Activated CD8-positive, alpha-beta T cell treated with anti-CD3 and anti-CD28 coated beads for 36 hours (primary cell): ENCODE measurements at places on chromosomes 3 and 15.

DNA sequence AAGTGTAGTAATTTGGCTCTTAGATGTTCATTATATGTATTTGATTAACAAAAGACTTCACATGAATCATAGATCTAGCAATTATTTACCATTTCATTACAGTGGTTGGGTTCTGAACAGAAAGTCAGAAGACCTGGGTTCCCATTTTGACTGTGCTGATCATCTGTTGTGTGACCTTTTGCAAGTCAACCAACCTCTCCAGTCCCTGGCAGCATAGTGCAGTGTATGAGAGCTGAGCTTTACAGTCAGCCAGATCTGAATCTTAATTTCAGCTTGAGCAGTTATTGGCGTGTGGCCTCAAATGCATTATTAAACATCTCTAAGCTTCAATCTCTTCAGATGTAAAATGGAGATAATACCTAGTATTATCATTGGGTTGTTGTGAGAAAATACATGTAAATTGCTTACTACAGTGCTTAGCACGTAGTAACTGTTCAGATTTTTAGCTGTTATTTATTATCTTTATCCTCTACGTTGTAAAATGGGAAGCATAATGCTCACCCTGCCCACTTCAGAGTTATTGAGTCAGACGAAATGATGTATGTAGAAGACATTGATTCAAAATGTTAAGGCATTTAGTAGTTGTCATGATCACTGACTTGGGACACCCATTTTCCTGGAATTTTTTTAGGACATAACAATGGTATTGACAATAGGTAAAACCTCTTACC is 104.0 kb downstream of the KLHL25 start:
- DNase-seq = peak; percentile 82

DNA sequence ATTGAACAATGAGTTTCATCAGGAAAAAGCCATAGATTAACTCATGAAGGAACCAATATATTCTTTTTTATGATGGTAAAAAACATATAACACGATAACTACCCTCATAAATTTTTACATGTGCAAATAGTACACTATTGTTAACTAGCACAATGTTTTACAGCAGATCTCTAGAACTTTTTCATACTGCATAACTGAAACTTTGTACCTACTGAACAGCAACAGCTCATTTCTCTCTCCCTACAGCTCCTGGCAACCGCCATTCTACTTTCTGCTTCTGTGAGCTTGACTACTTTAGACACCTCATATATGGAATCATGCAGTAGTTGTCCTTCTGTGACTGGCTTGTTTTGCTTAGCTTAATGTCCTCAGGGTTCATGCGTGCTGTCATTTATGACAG is 235.4 kb downstream of the NFKBIZ start:
- no peak for DNase-seq

GRCh38 chr15:36885771-36886170 is 214.6 kb downstream of the MEIS2 start:
- no peak for DNase-seq

- DNase-seq = peak; percentile 9
Measured at GRCh38 chr3:17979252-17979651, 236.8 kb upstream of the TBC1D5 start.

DNA sequence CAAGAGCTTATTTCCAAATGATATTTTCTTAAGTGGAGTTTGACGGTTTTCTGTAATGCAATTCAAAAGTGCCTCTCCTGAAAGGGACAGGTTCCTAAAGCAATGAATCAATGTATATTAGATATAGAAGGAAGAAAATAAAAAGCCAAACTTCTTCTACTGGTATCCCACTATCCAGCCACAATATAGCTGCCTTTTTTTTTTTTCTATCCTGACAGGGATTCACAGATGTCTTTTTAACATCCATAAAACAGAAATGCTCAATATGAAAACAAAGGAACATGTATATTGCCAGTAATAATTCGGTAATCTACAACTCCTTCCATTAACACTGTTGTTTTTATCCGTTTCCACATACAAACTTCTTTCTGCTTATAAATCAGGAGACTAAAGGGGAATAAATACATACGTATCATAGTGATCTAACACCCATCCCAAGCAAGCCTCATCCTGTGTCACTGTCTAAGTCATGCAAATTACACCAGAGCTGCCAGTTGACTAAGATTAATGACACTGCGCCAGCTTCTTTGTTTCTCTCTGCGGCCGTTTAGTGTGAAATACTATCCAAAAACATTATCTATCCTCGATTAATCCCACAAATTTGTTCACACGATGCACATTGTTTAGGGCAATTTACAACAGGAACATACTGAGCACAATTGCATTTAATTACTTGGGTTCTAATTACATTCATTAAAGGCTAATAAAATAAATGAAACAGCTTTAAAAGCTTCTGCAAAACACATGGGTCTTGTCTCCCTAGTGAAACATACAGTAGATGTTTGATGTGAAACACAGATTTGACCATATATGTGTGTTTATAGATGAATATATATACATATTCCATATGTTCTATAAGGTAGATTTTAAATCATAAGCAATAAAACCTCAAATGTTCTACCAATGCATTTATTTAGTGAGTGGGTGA is 51.9 kb upstream of the CDIN1 start:
- DNase-seq = no peak

DNA sequence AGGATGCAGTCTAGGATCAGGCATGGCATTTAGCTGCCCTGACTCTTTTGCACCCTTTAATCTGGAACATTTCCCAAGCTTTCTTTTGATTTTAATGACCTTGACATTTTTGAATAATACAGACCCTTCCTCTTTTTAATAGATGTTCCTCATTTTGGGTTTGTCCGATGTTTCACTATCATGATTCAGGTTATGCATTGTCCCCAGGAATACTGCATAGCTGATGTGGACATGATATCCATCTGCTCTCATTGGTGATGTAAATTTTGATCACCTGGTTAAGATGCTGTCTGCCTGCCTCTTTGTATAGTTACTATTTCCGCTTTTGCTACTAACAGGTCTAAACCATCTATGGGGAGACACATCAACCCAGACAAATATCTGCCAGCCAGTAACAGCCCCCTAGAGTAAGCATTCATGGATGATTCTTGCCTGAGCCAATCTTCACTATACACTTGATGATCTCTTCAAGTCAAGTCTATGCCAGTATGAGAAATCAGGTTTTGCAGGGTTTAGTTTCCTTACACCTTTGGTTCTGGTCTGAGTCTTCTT is 50.6 kb upstream of the ULK4 start:
- peak; percentile 11 for DNase-seq

DNA sequence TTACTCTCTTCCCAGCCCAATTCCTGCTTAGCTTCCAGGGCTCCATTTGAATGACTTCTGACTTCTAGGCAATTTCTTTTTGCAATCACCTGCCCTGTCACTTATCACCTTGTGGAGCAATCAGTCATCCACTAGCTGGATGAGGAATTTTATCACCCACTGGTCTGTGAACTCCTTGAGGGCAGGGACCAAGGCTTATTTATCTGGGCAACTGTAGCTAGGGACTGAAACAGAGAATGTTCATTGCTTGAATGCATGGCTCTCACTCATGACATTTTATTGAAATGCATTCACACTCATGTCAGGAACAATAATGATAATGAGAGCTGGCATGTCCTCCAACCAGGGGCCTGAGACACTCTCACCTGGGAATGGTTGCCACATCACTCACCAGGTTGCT is 15.5 kb downstream of the TNFAIP8L3 start:
- no peak for DNase-seq

GRCh38 chr3:58490860-58491501 is 915 bp upstream of the KCTD6 start:
- no peak for DNase-seq

- no peak for DNase-seq
Measured at GRCh38 chr3:51816723-51817122, 37.7 kb upstream of the IQCF6 start.

- no peak for DNase-seq
Measured at GRCh38 chr3:191774485-191774884, 313.5 kb downstream of the PYDC2 start.

GRCh38 chr15:101559952-101560351 is 70.4 kb upstream of the PCSK6 start:
- no peak for DNase-seq

- DNase-seq = no peak
Measured at GRCh38 chr15:75022783-75023180, 608 bp upstream of the PPCDC start.

DNA sequence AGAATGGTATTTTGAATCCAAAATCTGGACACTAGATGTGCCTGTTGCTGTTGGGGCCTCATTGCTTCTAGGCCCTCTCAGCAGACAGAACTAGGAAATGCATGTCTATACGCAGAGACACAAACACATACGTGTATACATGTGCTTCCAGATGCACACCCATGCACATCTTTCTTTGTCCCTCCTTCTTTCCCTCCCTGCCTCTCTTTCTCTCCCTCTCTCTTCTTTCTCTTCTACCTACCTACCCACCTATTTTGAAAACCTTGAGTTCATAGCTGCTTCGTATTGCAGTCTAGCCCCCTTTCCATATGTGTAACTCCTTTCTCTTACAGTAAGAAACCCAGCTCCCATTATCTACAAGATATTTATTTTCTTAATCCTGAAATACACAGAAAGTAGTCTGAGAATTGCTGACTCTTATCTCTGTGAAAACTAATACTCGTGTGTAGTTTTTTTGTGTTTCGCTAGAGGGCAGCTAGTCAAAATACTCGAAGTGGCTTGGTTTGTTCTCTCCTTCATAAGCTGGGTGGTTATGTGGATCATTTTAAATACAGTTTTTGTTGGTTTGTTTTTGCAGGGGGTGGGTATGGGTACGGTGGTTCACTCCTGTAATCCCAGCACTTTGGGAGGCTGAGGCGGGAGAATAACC is 18.5 kb downstream of the RPL32 start:
- no peak for DNase-seq

DNA sequence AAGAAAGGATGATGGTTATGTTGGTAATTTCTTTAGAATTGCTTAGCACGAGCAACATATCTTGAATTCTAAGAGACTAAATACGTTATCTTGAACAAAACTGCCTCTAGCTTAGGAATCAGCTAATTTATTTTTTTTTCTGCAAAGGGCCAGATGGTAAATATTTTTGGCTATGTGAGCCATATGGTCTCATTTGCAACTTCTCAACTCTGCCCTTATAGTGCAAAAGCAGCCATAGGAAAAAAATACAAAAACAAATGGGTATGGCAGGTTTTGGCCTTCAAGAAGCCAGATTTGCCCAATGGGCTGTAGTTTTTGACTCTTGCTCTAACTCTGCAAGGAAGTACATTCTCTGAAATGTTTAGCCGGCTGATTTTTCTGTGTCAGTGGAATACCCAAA is 11.9 kb downstream of the OXSM start:
- no peak for DNase-seq

GRCh38 chr15:101018450-101018849 is 99.3 kb downstream of the LRRK1 start:
- no peak for DNase-seq

GRCh38 chr3:58462829-58463180 is 29.1 kb upstream of the KCTD6 start:
- DNase-seq = no peak

DNA sequence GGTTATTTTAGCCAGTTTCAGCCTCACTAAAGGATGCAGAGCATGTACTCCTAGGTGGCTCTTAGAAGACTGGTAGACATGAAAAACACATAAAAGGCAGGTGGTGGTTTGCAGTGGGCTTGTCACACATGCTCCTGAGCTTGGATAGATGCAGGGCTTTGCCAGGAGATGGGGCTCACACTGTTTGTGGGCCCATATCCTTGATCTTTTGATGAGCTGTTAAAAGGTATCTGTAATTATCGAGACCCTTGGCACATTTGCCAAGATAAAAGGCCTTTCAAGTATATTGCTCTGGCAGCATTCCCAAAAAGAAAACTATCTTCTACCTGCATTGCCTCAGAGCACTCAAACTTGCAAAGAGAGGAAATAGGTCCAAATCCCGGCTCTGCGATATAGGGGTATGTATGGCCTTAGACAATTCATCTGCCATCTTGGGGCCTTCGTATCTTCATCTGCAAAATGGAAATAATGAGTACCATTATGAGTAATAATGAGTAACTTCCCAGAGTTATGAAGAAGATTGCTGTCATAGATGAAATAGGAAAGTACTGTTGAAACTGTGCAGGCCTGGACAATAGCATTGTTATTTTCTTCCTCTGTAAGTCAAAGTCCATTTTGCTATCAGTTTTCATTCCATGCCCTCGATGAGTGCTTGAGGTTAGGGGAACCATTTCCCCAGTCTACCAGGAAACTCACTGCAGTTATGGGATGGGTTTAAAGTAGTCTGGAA is 172.7 kb downstream of the SYNPR start:
- no peak for DNase-seq

DNA sequence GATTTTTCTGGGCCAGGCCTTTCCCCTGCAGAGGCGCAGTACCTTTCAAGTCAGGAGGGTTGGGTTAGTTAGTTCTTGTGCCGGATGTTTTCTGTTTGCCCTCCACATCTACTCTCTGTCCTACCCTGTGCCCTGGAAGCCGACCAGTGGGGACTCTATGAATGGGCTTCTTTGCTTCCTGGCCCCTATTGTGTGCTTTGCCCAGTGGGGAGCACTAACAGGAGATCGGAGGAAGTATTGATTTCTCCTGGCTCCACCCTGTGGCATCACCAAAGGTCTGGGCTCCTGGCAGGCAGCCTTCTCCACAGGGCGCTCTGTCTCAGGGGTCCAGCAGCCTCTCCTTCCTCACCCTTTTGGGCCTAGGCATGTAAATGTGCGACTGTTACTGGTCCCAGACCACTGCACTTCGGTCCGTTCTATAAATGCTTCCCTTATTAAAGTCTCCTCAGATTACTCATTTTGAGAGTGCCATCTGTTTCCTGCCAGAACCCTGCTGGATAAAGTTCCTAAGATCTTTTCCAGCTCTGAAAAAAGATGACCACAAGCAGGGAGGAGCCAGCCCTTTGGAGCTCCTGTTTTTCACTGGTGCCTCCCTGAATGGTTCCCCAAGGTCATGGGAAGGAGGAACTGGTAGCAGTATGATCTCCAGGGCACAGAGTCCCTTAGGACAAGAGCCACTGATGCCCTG is 44.5 kb downstream of the CTDSPL start:
- no peak for DNase-seq

DNA sequence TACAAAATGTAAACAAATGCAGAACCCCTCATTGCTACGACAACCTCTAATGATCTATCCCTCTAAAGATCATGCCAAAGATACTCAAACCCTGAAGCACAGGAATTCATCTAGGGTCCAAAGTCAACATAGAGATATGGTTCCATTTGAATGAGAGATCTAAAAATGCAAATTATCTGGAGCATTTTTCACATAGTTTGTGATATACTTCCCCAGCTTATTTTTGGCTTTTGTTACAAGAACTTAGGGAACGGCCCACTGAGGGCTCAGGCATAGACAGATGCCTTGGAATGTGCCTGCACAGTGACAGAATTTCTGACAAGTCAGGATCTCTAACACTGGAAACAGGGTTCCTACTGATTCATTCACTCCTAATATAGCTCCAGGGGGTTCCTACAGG is 258.9 kb upstream of the THBS1 start:
- DNase-seq = no peak

- DNase-seq = peak; percentile 31
Measured at GRCh38 chr3:101722394-101723173, 1.8 kb upstream of the CEP97 start.

DNA sequence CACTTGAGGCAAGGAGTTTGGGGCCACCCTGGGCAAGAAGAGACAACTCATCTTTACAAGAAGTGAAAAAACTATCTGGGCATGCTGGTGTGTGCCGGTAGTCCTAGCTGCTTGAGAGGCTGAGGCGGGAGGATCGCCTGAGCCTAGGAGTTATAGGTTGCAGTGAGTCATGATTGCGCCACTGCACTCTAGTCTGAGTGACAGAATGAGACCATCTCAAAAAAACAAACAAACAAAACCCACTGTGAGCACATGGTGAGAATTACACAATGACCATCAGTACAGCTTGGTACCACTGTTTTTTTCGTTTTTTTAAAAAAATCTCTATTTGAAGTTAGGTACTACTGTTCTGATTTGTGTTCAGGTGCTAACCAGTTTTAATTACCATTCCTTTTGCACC is 13.6 kb downstream of the VPS39 start:
- DNase-seq = peak; percentile 16
